ENCODE measurements at places on chromosomes 2 and 18. TPM values are rescaled to one million over a fixed set of nuclear protein-coding genes. Genes with fewer than 3 reads are reported as not detected.

Gene PROM2
- total RNA-seq = 0.32 TPM

Gene GPC1
- 88.9 TPM for total RNA-seq

Gene PLB1
- 3.0 TPM for total RNA-seq

Gene HAAO
- 1.6 TPM for total RNA-seq

Gene IL1RL2
- total RNA-seq = 0.32 TPM

Gene KHK
- total RNA-seq = 1.3 TPM

Gene DIPK1C
- total RNA-seq = not detected

Gene DSG2
- 2.6 TPM for total RNA-seq

Gene RFX8
- 1.7 TPM for total RNA-seq

Gene TTC31
- total RNA-seq = 8.6 TPM

Gene RAX
- not detected for total RNA-seq

Gene SIX3
- not detected for total RNA-seq

Gene EHBP1
- total RNA-seq = 140 TPM

Gene KCNIP3
- total RNA-seq = 2.6 TPM

Gene SCN7A
- 0.32 TPM for total RNA-seq
